Posterior cingulate gyrus (tissue), 11 donors: ENCODE measurements at places on chromosomes 2 and 18.

- DNase-seq, result no peak
Measured at GRCh38 chr2:220178991-220179695, 551.7 kb downstream of the SLC4A3 start.

DNA sequence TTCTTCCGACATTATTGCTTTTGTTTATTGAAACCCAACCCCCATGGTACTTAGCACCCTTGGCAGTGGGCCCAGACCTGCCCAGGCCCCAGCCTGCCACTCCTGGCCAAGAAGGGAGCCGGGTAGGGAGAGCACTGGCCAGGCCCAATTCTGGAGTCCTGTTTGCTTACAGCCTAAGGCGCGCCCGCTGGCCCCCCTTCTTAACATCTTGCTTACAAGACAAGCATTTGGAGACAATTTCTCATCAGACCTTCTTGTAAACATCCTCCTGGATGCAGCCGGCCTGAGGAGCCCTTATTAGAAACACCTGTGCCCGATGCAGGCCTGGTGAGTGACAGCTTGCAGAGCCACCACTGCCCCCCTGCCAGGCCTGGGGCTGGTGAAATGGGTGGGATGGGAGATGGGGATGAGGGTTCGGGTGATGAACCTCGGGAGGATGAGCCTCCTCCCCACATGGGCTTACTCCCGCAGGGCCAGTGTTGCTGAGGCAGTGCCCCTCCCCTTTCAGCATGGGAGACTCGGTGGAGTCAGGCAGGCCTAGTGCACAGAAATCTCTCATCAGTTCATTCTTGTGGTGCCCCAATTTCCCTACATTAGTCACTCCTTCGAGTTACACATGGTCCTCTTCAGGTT is 217.5 kb downstream of the CYP26B1 start:
- no peak for DNase-seq

- no peak for DNase-seq
Measured at GRCh38 chr18:32548688-32549087, 78.0 kb upstream of the GAREM1 start.

GRCh38 chr2:109438146-109438545 is 175.6 kb downstream of the SEPTIN10 start:
- DNase-seq, result no peak

- no peak for DNase-seq
Measured at GRCh38 chr2:216149741-216150140, 40.6 kb downstream of the XRCC5 start.

- DNase-seq, result no peak
Measured at GRCh38 chr18:76371301-76372203, 123.5 kb downstream of the ZNF516 start.

DNA sequence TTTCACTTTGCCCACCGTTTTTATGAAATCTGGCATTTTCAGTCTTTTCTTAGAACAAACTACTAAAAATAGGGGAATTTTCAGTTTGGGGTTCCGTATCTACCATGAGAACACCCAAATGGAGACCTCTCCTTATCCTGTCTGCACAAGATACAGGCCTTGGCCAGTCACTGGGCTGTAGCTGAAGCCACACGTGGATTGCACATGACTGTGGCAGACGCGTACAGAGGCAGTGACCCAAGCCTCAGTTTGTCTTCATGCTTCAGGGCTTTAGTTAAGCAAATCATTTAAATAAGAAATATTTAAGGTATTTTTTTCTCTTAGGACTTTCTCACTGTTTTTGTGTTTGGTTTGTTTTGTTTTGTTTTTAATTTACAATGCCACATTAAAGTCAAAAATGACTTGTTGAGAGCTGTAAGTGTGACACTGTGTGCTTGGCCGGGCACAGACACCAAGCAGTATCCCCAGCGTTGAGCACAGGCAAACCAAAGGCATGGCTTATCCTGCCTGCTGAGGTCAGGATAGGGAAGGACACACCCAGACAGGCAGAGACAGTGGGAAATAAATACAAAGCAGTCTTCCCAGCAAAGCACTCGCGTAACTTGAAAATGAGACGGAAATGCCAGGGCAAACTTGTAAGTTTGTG is 53.3 kb downstream of the TRAPPC12 start:
- no peak for DNase-seq

- no peak for DNase-seq
Measured at GRCh38 chr2:10918661-10919409, 7.1 kb downstream of the KCNF1 start.

DNA sequence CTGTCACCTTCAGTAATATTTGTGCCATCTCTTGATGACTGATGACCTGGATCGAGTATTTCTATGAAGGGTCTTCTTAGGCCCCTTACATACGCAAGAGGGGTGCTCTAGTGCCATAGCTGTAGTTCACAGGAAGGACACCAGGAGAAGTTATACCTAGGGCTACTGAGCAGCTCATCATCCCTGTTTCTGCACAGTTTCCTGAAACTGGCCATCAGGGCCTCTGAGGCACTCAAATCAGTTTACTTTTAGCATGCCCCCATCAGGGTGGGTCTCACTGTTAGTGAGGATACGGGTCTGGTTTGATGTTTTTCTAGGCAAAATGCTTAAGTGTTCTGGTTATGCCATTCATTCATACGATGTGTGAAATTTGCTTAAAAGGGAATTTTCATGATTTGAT is 20.0 kb upstream of the FBLN7 start:
- DNase-seq, result no peak

GRCh38 chr2:109447251-109447661 is 166.5 kb downstream of the SEPTIN10 start:
- no peak for DNase-seq

- no peak for DNase-seq
Measured at GRCh38 chr2:227612546-227613271, 1.9 kb downstream of the SCYGR3 start.

- no peak for DNase-seq
Measured at GRCh38 chr2:65589667-65590066, 157.3 kb upstream of the SPRED2 start.

- no peak for DNase-seq
Measured at GRCh38 chr18:44246001-44246400, 434.7 kb upstream of the SETBP1 start.

- DNase-seq, result no peak
Measured at GRCh38 chr18:24370120-24370519, 27.5 kb downstream of the OSBPL1A start.

DNA sequence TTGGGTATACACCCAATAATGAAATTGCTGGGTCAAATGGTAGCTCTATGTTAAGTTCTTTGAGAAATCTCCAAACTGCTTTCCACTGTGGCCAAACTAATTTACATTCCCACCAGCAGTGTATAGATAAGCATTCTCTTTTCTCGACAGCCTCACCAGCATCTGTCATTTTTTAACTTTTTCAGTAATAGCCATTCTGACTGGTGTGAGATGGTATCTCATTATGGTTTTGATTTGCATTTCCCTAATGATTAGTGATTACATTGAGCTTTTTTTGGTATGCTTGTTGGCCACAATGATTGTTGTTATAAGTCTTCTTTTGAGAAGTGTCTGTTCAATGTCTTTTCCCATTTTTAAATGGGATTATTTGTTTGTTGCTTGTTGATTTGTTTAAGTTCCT is 50.4 kb upstream of the EPAS1 start:
- DNase-seq, result no peak

DNA sequence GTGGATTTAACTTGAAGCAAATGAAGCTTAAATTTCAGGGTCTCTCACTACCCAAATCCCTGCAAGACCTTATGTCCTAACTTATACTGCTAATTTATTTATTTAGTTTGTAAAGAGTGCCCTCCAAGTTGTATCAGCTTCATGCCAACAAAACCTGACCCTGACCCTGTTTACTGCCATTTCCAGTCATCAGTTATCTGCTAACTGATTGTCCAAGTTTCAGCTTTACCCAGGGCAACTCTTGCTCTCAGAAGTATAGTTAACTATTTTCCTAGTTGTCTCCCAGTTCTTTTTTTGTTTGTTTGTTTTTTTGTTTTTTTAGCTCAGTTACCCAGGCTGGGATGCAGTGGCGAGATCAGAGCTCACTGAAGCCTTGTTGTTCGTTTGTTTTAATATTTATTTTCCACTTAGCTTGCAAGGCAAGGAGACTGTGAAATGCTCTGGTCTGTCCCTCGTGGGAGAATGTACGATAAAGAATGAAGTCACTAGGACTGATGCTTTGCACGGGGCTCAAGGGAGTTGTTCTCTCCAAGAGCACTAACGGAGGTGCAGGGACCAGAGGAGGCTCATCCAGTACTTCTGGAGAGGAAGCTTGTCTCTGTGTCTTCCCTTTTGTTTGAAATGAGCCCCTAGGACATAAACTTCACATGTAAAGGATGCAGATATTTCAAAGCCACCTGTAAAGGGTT is 35.3 kb downstream of the MYOM1 start:
- DNase-seq, result no peak

DNA sequence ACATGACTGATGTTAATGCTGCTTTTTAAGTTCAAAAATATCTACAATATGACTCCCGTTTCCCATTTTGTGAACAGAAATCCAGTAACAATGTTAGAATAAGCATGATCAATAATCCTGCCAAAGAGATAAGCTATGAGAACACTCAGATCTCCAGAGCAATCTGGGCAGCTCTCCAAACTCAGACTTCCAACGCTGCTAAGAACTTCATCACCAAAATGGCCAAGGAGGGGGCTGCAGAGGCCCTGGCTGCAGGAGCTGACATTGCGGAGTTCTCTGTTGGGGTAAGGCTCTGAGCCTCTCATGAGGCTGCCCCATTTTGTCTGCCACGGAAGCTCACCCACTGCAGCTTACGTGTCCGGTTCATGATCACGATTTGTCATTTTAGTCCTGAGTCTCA is 68.4 kb downstream of the UGGT1 start:
- no peak for DNase-seq

GRCh38 chr2:235378246-235378645 is 115.6 kb upstream of the AGAP1 start:
- no peak for DNase-seq

GRCh38 chr2:25088817-25089516 is 47.1 kb downstream of the EFR3B start:
- DNase-seq, result no peak

DNA sequence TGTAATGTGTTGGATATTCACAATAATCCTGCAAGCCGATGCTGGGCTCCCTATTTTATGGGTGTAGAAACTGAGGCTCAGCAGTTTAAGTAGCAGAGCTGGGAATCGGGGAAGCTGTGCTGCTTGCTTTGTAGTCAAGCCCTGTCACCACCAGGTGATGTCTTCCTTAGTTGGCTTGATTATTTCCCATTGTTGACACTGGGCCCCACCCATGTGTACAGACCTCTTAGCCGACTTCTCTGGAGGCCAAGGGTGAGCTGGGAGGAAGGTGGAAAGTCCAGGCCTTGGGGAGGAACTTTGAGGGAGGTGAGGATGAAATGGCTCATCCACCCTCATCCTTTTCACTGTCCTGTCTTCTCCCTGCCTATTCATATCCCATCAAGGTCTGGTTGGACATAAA is 60.0 kb downstream of the CAPN13 start:
- DNase-seq, result no peak

DNA sequence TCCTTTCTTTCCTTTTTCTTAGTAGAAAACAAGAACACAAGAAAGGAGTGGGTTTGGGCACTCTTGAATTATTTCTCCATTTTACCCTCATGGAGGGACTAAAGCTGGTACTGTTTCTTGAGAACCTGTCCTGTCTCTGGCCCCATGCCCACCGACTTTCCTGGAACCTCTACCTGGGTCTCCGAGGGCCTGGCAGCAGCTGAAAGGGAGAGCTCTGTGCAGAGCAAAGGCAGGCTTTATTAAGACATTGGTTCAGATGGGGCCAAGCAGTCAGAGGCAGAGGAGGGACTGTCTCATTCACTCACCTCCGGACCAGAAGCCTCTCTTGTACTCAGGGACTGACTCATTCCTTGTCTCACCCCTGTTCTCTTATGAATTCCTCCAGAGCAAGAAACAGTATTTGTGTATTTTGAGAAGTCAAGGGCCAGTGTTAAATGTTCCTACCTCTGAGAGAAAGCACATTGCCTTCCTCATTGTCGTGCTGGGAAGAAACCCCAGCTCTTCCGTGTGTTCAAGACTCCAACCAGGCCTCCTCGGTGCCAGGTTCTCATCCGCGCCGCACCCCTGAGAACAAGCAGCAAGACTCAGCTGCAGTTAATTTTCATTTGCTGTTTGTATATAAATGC is 201.9 kb upstream of the NT5C1B start:
- DNase-seq, result no peak

- DNase-seq, result peak; percentile 50
Measured at GRCh38 chr18:48948112-48949049, 2.4 kb downstream of the SMAD7 start.

DNA sequence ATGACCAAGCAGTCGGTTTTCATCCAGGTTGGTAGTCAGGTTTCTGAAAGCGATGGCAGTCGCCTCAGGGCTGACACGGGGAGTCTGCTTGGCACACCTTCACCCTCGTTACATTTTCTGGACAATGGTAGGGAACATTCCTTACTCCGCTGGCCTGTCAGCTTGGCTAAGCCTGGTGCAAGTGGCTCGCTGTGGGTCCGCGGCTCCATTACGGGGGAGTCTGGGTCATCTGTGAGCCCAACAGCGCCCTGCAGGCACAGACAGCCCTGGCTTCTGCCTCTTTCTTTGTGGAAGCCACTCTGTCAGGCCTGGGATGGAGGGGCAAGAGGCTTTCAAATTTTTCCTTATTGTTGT is 95.6 kb downstream of the HDAC4 start:
- DNase-seq, result peak; percentile 15

- DNase-seq, result no peak
Measured at GRCh38 chr2:59701271-59701994, 852.0 kb downstream of the BCL11A start.

- no peak for DNase-seq
Measured at GRCh38 chr2:88813612-88814011, 122.1 kb downstream of the RPIA start.

DNA sequence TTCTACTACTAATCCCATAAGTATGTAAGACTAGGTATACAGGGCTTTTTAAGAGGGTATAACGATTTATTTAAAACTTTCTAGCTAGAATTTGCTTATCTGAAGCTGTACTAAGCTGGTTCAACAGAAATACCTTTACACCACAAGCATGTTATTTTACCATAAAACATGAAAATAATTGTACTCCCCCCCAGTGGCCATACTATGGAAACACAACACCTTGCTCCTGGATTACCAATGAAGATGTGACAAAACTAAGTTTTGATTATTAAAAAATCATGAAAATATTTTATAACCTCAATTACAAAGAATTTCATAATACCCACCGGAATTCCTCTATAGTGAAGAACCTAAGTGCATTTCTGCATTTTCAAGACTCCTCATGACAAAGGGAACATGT is 27.3 kb downstream of the LPIN2 start:
- no peak for DNase-seq

DNA sequence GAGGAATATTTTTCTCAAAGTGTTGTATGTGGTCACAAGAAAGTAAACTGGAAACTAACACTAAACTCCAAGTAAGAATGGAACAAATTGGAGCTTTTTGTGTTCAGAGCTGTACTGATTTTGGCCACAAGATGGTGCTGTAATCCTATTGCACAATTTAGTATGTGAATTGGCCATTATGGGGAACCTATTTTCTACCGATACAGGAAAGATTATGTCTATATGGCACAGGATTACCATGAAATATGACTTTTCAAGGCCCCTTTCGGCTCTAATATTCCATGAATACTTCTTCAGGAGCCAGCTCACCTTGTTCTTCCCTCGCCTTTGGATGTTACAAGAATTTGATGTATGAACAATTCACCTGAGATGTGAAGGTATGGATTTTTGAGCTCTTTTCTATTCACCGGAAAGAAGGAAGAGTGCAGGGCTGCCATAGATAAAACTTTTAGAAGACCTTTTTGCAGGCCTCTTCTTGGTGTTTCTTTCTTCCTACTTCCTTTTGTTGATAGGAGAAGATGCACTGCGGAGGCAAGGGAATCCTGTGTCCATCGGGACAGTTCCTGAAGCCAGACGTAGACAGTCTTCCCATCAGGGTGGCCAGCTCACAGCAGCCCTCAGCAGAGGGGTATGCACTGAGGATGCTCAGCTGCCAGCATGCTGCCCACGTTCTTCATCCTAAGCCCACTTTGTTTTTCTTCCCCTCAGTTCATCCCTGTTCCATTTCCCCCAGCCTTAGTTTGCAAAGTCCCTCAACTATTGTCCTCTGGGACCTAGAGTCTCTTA is 13.3 kb downstream of the MRPL44 start:
- no peak for DNase-seq
